ENCODE measurements at places on chromosomes 6 and 20.

DNA sequence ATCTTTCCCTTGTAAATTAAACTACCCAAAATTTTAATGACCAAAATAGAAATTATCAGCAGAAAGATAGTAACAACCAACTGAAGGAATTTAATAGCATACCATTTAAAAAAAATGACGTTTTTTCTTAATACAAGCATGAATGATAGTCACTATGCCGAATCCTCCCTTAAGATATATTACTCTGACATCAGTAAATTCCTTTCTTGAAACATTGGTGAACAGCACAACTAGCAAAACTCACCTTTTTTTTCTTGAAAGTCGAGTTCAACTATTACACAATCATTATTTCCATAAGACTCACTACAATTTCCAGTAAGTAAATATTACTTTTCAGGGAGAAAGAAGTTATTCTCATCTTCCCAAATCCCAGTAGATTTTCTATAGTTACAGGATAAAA lies 433.2 kb downstream of the GRIK2 start:
- DNase-seq = no peak

DNA sequence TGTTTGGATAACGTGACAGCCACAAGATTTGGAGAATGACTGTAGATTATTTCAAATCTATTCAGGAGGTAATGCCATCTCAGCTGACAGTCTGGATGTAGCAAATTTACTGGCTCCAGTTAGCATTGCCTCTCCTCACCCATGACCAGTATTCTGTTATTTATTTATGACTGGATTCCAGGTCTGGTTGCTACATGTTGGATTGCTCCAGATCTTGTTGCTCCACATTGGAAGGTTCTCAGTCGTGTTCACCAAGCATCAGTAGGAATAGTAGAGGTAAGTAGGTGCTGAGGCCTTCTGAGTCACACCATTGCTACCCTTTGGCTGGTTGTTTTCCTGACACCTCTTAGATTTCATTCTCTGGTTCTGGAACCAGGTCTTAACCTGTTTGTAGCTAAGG lies 69.5 kb upstream of the ELOVL5 start:
- DNase-seq = no peak

DNA sequence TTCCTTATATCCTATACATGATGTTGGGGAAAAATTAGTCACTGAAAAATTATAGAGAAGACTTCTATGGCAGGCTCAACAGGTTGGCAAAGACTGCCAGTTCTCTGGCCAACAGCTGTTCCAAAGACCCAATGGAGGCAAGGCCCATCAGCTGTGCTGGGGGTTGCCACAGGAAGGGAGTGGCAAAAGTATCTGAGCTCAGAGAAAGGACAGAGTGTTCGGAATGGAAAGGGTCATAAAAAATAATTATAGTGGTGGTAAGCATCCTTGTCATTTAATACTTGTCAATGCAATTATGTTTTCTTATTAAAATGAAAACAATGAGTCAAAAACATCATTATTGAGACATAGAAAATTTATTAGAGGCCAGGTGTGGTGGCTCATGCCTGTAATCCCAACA lies 36.1 kb downstream of the FASTKD5 start:
- DNase-seq = no peak

DNA sequence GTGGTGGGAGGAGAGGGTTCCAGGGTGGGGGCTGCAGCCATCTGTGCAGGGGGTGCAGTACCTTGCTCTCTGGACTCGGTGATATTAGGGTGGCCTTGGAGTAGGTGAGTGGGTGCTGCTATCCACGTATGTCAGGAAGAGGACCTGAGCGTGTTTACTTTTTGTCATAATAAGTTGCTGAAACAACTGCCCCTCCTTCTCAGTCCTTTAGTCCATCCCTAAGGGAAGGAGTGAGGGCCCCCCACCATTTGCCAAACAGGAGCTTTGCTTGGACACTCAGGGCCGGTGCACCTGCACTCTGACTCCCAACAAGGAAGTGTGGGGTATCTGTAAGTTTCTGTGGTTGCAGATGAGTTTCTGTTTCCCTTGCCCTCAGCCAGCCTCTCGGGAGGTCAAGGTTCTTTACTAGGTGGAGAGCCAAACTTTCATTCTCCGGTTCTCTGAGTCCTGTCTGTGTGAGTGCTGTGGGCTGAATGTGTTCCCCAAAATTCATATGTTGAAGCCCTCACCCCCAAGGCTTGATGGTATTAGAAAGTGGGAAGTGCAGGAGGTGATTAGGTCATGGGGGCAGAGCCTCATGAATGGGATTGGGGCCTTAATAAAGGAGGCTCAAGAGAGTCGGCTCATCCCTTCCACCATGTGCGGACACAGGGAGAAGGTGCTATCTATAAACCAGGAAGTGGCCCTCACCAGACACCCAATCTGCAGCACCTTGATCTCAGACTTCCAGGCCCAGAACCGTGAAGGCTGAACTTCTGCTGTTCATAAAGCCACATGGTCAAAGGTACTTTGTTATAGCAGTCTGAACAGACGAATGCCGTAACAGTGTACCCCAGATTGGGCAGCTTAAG lies 19.6 kb upstream of the CCR6 start:
- no peak for DNase-seq

DNA sequence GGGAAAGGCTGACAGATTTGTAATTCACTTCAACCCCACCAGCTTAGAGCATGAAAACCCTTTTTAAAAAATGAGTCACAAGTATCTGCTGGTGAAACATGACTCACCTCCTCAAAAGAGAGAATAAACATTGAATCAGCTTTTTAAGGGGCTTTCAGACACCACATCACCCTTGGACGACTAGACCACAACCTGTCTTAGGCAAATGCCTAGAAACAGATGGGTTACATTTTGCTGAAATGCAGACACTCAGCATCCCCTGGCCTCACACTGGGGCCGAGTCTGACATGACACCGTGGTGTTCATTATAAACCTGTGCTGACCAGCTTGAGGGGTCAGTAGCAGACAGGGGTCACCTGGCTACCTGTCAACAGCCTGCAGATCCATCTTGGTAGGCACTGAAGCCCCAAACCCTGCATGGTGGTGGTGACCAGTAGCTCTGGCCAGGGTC lies 175.3 kb upstream of the CST7 start:
- DNase-seq = peak; percentile 56

- DNase-seq = no peak
Measured at GRCh38 chr6:112571488-112572270, 224.5 kb downstream of the RFPL4B start.

- no peak for DNase-seq
Measured at GRCh38 chr6:160919723-160920440, 71.7 kb upstream of the MAP3K4 start.

- no peak for DNase-seq
Measured at GRCh38 chr6:165662041-165662748, 846 bp downstream of the PDE10A start.

- DNase-seq = no peak
Measured at GRCh38 chr20:6940876-6941275, 173.4 kb downstream of the BMP2 start.

Data from vagina (tissue), 2 donors.